ENCODE measurements at places on chromosomes 5 and 9.

GRCh38 chr9:468766-469426 lies 254.2 kb downstream of the DOCK8 start:
- no peak for DNase-seq

- no peak for DNase-seq
These were observed 69.0 kb downstream of the SLC28A3 start for GRCh38 chr9:84271531-84271900.

GRCh38 chr9:95197692-95198271 lies 119.7 kb downstream of the FANCC start:
- no peak for DNase-seq

DNA sequence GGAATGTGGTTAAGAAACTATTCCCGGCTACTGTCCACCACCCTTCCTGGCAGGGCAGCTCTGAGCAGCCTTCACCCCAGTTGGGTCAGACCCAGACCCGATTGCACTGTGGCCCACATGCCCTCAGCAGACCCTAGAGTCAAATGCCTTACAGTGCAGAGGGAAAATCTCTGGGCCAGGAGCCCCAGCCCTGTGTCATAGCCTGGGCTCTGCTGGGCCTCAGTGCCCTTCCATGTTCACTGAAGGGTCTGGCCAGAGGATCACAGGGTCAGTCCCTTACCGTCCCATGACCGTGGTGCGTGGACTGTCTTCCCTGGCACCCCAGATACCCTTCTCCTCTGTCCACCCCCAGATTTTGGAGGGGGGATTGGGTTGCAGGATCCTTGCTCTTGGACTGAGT lies 73.5 kb upstream of the COL5A1 start:
- peak; percentile 33 for DNase-seq

DNA sequence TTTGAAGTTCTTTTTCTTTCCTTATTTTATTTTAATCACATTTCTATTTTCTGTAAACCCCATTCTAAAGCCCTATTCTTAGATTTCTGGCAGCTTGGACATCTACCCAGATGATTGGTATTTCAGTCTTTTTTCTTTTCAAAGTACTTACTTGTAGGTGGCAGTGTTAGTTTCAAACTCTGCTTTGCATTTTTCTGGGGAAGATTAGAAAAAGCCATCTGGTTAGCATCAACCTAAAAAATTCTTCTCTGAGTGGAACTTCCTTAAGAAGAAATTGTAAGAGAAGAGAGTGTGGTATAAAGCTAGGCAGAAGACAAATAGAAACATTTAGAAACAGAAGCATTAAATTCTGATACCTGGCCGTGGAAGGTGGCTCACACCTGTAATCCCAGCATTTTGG lies 17.2 kb upstream of the TENT2 start:
- DNase-seq, result no peak

DNA sequence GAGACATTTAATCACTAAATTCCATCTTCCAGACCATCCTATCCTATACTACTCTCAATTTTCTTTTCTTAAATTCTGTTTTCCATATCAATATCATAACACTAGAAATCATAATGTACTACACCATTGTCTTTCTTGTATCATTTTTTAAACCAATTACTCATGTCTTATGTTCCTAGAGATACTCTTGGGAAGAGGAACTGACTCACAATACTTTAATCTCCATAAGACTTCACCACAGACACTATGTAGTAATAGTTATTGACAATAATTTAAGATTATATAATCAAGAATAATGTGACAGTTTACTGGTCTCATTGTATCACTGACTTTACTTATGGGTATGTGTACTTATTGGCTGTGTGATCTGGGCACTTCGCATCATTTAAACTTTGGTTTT lies 43.8 kb downstream of the PCDHGC5 start:
- no peak for DNase-seq

DNA sequence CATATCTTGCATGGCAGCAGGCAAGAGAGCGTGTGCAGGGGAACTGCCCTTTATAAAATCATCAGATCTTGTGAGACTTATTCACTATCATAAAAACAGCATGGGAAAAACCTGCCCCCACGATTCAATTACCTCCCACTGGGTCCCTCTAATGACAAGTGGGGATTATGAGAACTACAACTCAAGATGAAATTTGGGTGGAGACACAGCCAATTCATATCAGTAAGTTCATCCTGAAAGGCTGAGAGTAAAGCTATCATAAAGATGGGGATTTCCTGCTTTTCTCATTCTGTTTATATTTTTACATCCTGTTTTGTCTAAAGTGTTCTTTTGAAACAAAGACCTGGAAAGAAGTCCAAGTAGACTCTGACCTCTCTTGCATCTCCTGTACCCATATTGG lies 28.9 kb upstream of the IL33 start:
- DNase-seq, result no peak
